COR-L47 (cell line): ENCODE measurements at places on chromosomes 12 and 14.
A peak's percentile ranks its signal among the peaks of the same experiment; 100 is the strongest.

- no peak for DNase-seq
These were observed 1.1 kb upstream of the ATXN2 start for GRCh38 chr12:111600205-111600642.

- no peak for DNase-seq
These were observed 14.3 kb downstream of the ISCA2 start for GRCh38 chr14:74507840-74508239.

DNA sequence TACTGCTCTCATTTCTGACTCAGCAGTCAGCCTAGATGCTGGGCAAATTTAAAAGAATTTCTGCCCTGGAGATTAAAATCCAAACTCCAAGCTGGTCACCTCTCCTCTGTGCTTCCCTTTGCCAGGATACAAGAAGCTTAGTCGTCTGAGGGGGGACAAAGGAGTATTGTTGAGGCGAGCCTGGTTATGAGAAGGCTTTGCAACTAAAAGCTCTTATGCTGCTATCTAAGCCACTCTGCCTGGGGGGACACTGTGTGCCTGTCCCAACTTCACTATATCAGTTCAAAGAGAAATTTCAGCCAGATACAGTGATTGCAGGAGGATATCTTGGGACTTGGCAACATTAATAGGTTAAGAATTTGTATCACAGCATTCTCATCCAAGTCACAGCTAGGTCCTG is 10.8 kb upstream of the PLEKHH1 start:
- DNase-seq, result no peak

DNA sequence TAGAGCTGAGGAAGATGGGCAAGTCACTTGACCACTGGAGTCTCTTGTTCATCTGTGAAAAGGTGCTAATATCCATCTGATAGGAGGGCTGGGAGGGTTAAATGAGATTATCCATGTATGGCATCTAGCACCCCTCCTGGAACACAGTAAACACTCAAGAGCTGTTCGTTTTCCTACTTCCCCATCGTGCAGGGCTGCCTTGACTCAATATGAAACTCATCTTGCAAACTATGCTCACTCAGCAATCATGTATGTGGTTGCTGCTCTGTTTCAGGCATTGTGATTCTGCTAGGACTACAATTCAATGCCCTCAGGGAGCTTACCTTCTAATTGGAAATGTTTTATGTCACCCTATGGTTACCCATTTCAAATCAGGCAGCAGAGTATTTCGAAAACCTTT is 395.6 kb downstream of the BCAT1 start:
- no peak for DNase-seq

- DNase-seq, result no peak
These were observed 23.2 kb upstream of the RIN3 start for GRCh38 chr14:92490239-92490959.

GRCh38 chr12:57046947-57047890 is 2.7 kb downstream of the MYO1A start:
- no peak for DNase-seq

DNA sequence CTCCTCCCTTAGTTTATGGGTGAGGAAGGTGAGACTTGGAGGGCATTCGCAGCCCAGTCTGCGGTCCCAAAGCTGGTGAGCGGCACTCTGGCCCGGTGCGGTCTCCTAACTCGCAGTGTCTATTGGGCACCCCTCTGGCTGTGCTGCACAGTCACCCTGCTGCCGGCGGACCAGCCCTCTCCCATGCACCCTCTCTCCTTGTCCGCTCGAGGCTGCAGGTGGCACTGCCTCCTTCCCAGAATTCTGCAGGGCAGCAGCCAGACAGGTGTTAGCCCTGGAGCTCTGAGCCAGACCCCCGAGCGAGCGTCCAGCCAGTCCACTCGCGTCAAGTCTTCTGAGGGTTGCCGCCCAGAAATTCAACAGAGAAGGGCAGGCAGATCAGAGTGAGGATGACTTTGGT is 56.8 kb upstream of the DYNC1H1 start:
- no peak for DNase-seq

DNA sequence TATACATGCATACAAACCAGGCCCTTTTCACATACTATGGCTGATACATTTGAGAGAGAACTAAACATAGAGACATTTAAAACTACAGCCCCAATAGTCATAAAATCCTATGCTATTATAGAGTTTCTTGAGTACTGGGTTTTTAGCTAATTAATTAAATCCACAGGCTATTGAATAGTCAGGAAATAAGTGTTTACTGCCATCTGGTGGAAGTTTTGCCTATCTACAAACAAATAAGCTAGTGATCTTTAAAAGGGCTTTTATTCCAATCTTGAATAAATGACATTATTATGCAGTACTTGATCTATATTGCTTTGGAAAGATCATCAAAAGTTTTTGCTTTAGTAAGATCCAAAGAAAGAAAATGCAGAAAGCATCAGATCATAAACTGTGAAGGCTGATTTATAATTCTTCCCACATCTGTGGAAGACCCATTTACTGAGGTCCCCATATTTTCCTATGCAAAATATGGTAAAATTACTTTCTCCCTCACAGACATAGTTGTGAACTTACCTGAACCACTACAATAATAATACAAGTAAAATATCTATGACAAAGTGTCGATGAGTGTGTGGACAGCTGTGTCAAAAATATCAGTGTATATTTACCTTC is 131.3 kb downstream of the ITPR2 start:
- peak; percentile 21 for DNase-seq

DNA sequence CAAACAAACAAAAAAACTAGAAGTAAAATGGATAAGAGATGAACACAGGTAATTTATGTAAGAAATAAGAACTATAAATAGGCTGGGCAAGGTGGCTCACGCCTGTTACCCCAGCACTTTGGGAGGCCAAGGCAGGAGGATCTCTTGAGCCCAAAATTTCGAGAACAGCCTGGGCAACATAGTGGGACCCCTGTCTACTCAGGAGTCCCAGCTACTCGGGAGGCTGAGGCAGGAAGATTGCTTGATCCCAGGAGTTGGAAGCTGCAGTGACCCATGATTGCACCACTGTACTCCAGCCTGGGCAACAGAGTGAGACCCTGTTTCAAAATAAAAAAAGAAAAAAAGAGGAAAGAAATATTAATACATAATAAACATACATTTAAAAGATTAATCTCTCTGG is 22.7 kb upstream of the ABCD4 start:
- no peak for DNase-seq

DNA sequence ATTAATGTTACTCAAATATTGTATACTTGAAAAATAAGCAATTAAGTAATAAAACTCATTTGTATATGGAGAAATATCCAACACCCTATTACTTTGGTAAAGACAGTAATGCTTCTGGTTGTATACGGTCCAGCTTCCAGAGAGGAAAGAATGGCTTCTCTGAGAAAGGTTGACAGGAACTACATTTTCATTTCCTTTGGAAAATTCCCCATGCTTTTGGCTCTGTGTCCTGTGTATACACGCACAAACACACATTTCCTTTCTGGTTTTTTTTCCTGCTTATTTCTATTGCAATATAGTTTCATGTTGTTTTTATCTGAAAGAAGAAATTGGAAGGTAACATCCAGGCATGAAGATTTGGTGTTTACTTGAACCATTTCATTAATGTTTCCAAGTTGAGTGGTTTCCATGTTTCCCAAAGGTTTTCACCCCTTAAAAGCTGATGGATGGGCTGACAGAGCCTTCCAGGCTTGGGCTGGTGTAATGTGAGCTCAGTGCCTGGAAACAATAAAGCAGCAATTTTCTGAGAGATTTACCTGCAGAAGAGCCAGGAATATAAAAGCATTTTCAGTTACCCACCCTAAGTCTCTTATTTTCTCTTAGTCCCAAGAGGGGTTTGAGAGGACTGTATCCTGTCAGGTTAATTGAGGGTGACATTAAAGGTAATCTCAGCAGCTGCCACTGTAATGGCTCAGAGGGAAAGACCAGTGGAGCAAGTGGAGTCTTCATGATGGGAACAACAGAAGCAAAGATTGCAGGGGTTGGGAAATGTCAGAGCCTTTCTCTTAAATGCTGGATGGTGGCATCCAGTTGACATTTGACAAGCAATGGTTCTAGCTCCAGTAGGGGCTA is 33.4 kb upstream of the TMTC1 start:
- DNase-seq, result no peak

DNA sequence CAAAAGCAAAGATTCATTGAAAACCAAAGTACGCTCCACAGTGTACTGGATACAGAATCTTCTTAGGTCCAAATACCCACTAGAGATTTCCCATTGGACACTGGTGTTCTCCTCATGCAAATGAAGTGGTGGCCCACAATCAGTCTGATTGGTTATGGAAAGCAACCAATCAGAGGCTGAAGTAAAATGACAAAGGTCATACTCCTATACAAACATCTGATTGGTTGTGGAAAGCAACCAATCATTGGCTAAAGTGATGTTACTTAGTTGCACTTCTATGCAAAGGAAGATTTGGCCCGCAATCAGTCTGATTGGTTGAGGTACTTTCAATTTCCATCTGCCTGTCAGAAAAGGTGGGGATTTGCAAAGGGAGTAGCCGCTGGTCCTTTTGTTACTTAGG is 1.3 kb upstream of the WASHC3 start:
- no peak for DNase-seq

GRCh38 chr12:55698965-55699364 is 8.7 kb downstream of the ITGA7 start:
- no peak for DNase-seq
